Stimulated activated CD4-positive, alpha-beta T cell treated with anti-CD3 and anti-CD28 coated beads, Interleukin-12 subunit alpha, Interleukin-12 subunit beta, amount 100 ng/mL, for 24 hours (primary cell): ENCODE measurements at places on chromosomes 3 and 15.

- no peak for DNase-seq
These were observed 5.1 kb downstream of the RBP1 start for GRCh38 chr3:139534455-139534812.

- DNase-seq = no peak
These were observed 16.7 kb upstream of the SECISBP2L start for GRCh38 chr15:49062900-49063299.

GRCh38 chr15:60544581-60545264 lies 65.8 kb upstream of the ICE2 start:
- no peak for DNase-seq

DNA sequence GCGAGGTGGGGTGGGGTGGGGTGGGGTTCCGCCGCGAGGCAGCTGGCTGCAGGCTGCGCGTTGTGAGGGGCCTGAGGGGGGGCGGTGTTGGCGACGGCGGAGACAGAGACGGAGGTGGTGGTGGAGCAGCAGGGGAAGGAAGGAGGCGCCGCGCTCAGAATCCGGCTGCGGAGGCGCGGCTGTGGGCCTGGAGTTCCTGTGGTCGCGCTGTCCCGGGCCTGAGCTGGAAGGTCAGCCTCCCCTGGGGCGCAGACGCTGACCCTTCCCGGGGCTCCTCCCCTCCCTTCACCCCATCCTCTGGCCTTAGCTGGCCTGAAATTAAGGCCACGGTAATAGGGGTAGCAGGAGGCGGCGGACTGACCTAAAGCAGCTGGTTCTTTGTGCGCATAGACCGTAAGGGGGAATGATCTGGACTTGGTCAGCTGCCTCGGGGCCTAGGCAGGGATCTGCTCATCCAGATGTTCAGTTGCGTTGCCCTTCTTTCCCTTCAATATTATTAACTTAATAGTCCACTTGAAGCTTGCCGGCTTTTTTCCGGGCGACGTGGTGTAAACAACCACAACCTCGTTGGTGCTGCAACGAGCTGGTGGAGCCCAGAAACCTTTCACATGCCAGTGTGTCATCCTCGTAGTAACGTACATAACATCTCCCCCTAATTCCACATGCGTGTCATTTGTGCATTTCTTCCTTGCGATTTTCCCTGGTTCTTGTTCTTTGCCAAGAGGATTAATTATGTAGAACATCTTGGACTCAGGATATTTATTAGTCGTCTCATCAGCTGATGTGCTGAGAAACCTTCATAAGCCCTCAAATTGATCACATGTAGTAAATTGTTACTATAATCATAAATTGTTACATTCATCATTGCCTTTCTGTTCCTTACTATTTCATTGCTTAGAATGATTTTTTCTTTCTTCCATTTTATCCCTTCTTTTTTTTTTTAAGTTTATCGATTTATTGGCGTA lies 626 bp downstream of the SEC62 start:
- DNase-seq = no peak

- DNase-seq = no peak
These were observed at the start of gene ERC2 for GRCh38 chr3:56468184-56469106. Gene ERC2, minus strand, starts transcription at chr3:56468467.

DNA sequence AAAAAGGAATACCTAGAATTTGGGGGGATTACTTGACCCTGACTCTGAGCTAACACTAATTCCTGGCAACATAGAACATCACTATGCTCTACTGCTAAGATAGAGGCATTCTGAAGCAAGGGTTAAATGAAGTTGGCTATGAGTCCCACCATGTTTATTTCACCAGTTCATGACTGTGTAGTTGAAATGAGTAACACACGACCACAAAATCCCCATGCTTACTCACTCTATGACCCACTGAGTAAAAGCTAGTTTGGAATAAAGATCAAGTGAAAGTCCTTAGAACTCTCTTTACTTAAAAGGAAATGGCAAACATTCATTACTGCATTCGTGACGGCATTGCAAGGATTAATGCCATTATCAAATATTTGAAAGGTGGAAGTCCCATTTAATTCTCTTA lies 47.4 kb downstream of the MRPL46 start:
- no peak for DNase-seq

GRCh38 chr15:60353245-60353920 lies 44.4 kb downstream of the ANXA2 start:
- DNase-seq = no peak

DNA sequence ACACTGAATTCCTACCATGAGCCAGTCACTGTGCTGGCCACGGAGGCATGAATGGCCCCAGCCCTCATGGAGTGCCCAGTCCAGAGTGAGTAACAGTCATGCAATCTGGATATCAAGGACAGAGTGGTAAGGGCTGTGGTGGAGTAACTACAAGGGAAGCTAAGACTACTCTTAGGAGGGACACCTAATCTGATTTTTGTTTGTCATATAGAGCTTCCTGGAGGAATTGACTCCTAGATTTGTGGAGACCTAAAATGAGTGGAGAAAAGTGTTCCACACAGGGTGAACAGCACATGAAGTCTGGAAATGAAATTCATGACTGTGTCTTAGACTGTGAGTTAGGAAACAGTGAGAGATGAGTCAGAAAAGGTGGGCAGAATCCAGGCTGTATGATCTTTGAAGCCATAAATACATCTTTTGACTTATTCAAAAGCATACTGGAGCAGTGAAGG lies 219.9 kb downstream of the NFKBIZ start:
- no peak for DNase-seq

DNA sequence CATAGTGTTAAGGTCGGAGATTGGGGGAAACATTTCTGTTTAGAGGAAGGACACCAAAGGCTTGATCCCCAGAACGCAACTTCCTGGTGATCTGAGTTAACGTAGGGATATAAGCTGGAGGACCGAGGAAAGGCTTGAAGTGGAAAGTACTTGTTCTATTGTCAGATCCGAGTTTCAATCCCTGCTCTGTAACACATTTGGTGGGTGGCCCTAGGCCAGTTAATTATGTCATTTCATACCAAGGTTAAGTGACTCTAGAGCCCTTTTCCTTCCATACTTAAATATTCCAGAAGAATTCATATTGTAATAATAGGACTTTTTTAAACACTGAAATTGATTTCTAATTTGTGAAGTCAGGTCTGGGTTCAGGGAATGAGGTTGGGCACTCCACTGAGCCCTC lies 80.9 kb downstream of the RPLP1 start:
- no peak for DNase-seq

- peak; percentile 11 for DNase-seq
These were observed 471.3 kb upstream of the TPRG1 start for GRCh38 chr3:188700501-188700900.

DNA sequence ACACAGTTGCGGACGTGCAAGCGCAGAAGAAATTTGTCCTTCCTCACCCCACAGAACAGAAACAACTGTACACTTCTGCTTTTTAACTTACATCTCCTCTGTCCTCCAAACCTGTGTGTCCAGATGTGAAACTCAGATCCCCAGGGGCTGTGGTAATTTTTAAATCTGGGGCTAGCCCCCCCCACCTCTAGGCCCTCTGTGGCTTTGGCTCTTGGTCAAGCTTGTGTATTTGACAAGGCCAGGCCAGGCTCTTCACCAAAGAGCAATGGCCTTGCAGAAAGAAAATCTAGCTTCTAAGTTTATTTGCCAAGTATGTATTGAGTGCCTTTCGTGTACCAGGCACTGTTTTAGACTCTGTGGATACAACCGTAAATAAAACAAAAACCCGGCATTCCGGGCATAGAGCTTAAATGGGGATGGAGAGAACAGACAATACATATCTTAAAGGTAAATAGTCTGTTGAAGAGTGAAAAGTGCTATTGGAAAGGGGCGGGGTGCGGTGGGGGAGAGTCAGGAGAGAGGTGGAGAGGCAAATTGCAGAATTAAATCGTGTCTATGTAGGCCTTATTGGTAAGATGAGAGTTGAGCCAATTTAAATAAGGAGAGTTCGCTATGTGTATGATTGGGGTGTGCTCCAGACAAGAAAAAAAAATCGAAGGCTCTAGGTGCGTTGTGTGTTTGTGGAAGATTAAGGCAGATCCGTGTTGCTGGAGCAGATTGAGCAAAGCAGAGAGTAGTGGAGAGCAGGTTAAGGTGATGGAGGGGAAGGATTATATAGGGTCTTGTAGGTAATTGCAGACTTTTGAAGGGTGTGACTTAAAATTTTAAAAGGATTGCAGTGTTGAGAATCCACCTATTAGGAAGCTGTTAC lies 781 bp upstream of the DPH6 start:
- DNase-seq = no peak

- peak; percentile 11 for DNase-seq
These were observed 880 bp downstream of the PPP4R2 start for GRCh38 chr3:72997421-72997961.

DNA sequence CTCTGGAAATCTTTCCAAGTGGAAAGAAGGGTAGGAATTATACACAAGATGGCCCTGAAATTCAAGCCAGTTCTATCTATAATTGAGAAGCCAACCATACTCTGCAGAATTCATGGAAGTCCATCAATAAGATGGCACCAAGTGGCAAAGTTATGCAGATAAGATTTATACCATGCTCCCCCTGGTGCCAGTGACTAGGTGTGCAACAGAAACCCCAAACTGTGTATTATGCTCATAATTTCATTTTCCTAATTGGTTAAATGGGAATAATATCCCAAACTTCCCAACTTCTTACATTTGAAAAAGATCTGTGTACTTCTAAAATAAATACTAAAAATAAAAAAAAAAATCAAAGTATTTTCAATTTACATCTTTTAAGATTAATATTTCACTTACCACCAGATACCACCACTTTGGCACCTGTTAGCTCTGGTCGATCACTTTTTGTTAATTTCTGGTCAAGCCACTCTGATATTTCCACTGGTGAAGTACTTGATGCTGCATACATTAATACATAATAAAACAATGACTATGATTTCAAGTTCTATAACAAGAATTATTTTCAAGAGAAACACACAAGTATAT lies 25.9 kb downstream of the ETFA start:
- DNase-seq = no peak

DNA sequence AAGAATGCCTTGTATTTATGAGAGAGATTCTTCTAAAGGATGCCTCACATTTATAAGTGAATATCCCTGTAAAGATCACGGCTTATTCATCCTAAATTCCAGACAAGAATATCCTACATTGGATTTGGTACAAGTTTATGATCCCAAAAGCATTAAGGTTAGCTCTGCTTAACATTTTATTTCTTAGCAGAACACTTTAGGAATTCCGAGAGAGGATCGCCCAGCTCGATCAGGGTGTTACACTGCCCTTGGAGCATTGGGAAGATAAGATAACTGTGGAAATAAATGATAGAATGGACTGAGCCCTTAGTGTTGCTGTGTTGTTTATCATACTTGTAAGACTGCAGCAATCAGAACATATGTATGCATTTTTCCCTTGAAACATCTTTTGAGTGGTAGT lies 223.0 kb upstream of the CDIN1 start:
- no peak for DNase-seq

DNA sequence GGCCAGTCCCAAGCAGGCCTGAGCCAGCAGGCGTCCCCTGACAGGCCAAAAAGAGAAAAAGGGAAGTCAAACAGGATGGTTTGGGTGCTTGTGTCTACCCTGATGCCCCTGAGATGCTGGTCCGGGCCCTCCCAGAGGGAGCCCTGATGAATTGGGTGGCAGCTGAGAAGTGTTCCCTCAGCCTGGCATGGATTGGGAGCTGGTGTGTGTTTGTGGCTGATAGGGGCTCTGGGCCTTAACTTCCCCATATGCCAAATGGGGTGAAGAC lies 1.4 kb downstream of the FBLN2 start:
- no peak for DNase-seq

DNA sequence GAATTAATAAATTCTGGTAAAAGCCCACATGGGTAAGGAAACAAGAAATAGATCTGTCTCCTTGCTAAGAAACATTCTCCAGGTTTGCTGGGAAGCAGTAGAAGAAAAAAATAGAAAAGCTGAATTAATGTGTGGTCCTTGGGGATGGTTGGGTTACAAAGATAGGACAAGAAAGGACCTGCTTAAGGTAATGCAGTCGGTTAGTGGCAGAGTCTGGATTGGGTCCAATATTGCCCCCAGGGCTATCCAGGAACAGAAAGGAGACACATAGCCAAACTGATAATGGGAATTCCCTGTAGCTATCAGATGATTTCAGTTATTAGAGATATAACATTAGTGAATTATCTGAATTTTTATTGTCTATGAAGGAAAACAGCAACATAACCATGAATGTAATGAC lies 584.3 kb downstream of the ROBO1 start:
- DNase-seq = no peak

GRCh38 chr3:130789782-130790322 lies 43.2 kb upstream of the PIK3R4 start:
- no peak for DNase-seq

DNA sequence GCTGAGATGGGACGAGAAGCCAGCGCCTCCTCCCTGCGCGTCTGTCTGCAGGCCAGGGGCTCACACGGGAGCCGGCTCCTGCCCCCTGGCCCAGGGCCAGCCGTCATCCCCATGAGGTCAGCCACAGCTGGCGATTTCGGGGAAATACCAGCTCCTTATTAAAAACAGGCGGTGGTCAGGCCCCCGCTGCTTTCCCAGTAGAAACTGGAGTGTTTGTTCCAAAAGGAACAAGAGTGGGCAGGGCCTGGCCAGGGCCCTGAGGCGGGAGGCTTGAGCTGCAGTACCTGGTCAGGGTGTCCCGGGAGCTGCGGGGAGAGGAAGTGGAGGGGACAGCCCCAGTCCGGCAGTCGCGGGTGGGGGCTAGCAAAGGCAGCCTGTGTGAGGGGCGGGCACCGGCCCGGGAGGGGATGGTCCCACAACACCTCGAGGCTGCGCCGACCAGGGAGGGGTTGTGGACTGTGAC lies 17.8 kb downstream of the MYL3 start:
- DNase-seq = no peak

- no peak for DNase-seq
These were observed 16.0 kb downstream of the PIGB start for GRCh38 chr15:55334997-55335396.

GRCh38 chr15:31457631-31458526 lies 131.2 kb downstream of the KLF13 start:
- DNase-seq = no peak

DNA sequence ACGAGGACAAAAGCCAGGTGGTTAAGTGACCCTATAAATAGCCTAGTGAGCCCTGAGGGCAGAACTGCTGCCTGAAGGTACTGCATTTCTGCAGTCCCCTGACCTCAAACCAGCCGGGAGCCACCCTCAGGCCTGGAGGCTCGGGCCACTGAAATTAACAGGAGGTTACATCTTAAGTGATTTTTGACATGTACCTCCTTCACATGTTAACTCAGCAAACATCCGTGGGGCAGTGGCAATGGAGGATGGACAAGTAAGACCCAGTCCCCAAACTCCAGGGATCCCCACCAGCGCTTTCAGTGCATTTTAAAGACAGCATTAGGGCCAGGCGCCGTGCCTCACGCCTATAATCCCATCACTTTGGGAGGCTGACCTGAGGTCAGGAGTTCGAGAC lies 26.2 kb downstream of the PSTPIP1 start:
- no peak for DNase-seq

- DNase-seq = no peak
These were observed 130.6 kb upstream of the FHIT start for GRCh38 chr3:61381745-61382392.

GRCh38 chr15:100944986-100945385 lies 25.8 kb downstream of the LRRK1 start:
- DNase-seq = no peak

DNA sequence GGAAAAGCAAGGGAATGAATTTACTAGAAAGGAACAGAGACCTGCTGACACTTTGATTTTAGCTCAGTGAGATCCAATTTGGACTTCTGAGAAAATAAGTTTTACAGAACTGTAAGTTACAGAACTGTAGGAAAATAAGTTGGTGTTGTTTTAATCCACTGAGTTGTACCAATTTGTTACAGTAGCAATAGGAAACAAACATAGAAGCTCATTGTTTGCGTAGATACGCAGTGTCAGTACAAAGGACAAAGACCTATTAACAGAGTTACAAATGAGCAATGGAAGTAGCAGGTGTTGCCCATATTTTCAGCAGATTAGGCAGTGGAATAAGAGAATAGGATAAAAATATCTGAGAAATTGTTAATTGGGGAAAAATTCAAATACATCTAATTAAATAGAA lies 385.8 kb upstream of the CNTN6 start:
- no peak for DNase-seq
